Endothelial cell (in vitro differentiated cells): ENCODE measurements at places on chromosomes 7 and 10.

GRCh38 chr7:1926908-1927306 lies 256.8 kb downstream of the ELFN1 start:
- peaks cover 4% of the 10 kb centered on the region for H3K27me3 ChIP-seq
- no peak for DNase-seq
- no peaks in the 10 kb centered on the region for H3K36me3 ChIP-seq
- H3K4me3 ChIP-seq = no peak overlapping the region

- H3K27ac ChIP-seq = no peak overlapping the region
- no peaks in the 10 kb centered on the region for H3K27me3 ChIP-seq
- peaks cover 22% of the 10 kb centered on the region for H3K4me1 ChIP-seq
- no peak overlapping the region for H3K4me3 ChIP-seq
- DNase-seq = no peak
Measured at GRCh38 chr7:11714676-11715075, 117.3 kb downstream of the THSD7A start.

- H3K36me3 ChIP-seq = peaks cover 22% of the 10 kb centered on the region
- peaks cover 24% of the 10 kb centered on the region for H3K4me1 ChIP-seq
- H3K27ac ChIP-seq = peak overlapping the region; percentile 78
- H3K4me3 ChIP-seq = peak overlapping the region; percentile 65
- peaks cover 3% of the 10 kb centered on the region for H3K27me3 ChIP-seq
- no peak for DNase-seq
Measured at GRCh38 chr10:97643441-97643985, 3.0 kb downstream of the PI4K2A start.

GRCh38 chr10:71209731-71210541 lies 2.4 kb upstream of the UNC5B start:
- H3K4me1 ChIP-seq = peaks cover 19% of the 10 kb centered on the region
- no peak for DNase-seq
- no peak overlapping the region for H3K4me3 ChIP-seq
- H3K36me3 ChIP-seq = peaks cover 15% of the 10 kb centered on the region

- no peaks in the 10 kb centered on the region for H3K36me3 ChIP-seq
- H3K4me1 ChIP-seq = no peaks in the 10 kb centered on the region
- H3K4me3 ChIP-seq = no peak overlapping the region
- no peak for DNase-seq
Measured at GRCh38 chr10:70247360-70247759, 14.1 kb upstream of the PPA1 start.
